SK-N-SH treated with all-trans-retinoic acid at 6 μM for 48 hours (cell line): ENCODE measurements at places on chromosomes 2 and 18.

- ATAC-seq = no peak
Measured at GRCh38 chr2:177244244-177244771, 20.2 kb downstream of the NFE2L2 start.

- ATAC-seq = no peak
Measured at GRCh38 chr2:172350839-172351479, 76.4 kb upstream of the ITGA6 start.

DNA sequence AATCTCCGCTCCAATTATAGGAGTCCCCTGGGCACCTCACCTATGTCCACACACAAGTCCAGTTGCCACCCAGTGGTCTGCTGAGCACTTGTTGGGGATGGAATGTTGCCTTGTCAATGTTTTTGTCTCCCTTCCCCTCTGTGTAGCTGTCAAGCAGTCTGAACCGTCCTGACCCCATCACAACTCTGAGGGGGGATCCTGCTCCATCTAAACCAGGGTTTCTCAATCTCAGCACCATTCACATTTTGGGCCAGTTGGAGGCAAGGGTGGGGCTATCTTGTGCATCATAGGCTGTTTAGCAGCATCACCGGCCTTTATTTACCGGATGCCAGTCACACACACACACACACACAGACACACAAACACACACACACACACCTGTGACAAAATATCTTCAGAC is 53.0 kb downstream of the CYP26B1 start:
- no peak for ATAC-seq

- ATAC-seq = peak; percentile 76
Measured at GRCh38 chr2:141923657-141924056, 207.2 kb downstream of the LRP1B start.

DNA sequence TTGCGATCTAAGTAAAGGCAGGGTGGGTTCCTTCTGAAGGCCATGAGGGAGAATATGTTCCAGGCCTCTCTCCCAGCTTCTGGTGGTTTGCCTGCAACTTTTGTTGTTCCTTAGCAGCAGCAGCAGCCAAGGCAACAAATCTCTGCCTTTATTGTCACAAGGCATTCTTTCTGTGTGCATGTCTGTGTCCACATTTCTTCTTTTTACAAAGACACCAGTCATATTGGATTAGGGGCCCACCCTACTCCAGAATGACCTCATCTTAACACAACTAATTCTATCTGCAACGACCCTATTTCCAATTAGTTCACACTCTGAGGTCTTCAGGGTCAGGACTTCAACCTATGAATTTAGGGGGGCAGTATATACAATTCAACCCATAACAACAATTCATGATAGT is 587.5 kb downstream of the XIRP2 start:
- ATAC-seq = no peak

- ATAC-seq = no peak
Measured at GRCh38 chr2:54671010-54671409, 52.5 kb upstream of the EML6 start.

GRCh38 chr18:22691946-22692710 is 241.0 kb upstream of the RBBP8 start:
- no peak for ATAC-seq

- ATAC-seq = no peak
Measured at GRCh38 chr2:240364961-240365775, 70.3 kb upstream of the GPC1 start.

GRCh38 chr18:43705850-43706249 is 428.6 kb upstream of the SYT4 start:
- no peak for ATAC-seq

DNA sequence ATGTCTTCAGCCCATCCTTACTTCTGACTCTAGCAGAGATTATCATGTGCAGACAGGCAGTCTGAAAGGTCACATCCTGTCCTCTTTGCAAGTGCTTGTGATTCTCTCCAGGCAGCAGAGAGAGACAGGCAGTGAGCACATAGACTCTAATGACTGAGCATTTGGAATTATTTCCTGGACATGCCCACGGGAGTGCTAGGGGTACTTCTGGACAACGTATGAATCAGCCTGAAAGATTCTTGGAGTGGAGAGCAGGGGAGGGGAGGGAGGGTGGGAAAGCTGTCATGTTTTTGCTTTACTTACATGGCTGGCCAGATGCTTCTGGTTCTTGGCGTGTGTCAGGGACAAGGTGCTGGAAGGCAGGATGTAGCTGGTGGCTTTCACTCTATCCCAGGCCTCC is 150.6 kb downstream of the RIF1 start:
- ATAC-seq = peak; percentile 98
